Sigmoid colon (tissue), 7 donors: ENCODE measurements at places on chromosomes 5 and 9.
A peak's percentile ranks its signal among the peaks of the same experiment; 100 is the strongest.

- no peak for DNase-seq
Observed at GRCh38 chr9:118637681-118638080, 731.6 kb downstream of the BRINP1 start.

- no peak for DNase-seq
Observed at GRCh38 chr5:82723168-82723567, 354.0 kb downstream of the TMEM167A start.

- no peak for DNase-seq
Observed at GRCh38 chr5:117945258-117945657, 1043.1 kb downstream of the DTWD2 start.

GRCh38 chr5:169494941-169495548 lies 88.5 kb upstream of the SPDL1 start:
- peak; percentile 66 for DNase-seq

DNA sequence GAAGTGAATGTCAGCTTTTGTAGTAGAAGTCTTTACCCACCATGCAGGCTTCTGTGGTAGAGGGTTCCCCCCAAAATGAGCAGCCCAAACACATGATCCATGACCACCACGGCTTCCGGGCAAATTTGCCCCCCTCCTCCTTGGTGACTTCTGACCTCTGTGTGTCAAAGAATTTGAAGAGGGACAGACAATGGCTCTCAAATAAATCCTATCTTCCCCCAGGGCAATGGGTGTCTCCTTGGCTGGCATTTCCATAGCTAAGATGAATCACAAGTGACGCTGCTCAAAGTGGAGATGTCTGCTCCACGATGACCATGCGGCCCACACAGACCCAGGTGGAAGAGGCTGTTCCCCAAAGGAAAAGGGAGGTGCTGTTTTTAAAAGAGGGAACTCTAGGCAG lies 30.2 kb upstream of the BOD1 start:
- no peak for DNase-seq

- no peak for DNase-seq
Observed at GRCh38 chr9:120965344-120966012, 38.9 kb upstream of the TRAF1 start.

- peak; percentile 1 for DNase-seq
Observed at GRCh38 chr5:172499287-172499686, 45.0 kb upstream of the SH3PXD2B start.

DNA sequence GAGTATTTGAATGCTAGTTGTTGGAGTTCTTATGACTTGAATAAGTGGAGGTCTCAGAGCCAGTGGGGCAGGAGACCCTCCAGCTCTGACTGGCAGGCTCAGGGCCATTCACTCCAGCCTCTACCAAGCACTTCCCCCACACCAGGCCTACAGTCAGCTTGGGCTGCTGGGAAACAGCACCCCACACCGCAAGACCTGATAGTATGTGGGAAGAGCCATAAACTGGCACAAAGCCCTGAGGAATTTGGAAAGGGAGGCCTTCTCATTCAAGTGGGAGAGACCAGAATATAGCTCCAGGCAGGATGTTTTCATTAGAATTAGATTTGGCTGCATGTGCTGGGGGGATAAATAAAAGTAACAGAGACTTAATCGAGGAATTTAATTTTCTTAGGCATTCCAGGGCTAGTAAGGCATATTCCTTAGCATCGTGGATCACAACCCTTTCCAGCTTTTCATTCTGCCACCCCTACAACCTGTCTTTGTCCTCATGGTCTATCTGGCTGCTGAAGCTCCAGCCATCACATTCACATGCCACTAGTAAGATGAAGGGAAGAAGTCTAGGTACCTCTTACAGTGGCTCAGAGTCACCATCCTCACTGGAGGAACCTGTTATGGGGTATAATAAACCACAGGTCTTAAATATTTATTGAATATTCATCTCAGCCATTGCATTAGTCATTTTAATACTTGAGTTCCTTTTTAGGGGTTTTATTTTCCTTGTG lies 47.5 kb downstream of the TMOD1 start:
- DNase-seq: no peak

GRCh38 chr5:8209500-8209899 lies 340.6 kb downstream of the MTRR start:
- DNase-seq: no peak

GRCh38 chr9:107138261-107138992 lies 144.7 kb upstream of the RAD23B start:
- no peak for DNase-seq

DNA sequence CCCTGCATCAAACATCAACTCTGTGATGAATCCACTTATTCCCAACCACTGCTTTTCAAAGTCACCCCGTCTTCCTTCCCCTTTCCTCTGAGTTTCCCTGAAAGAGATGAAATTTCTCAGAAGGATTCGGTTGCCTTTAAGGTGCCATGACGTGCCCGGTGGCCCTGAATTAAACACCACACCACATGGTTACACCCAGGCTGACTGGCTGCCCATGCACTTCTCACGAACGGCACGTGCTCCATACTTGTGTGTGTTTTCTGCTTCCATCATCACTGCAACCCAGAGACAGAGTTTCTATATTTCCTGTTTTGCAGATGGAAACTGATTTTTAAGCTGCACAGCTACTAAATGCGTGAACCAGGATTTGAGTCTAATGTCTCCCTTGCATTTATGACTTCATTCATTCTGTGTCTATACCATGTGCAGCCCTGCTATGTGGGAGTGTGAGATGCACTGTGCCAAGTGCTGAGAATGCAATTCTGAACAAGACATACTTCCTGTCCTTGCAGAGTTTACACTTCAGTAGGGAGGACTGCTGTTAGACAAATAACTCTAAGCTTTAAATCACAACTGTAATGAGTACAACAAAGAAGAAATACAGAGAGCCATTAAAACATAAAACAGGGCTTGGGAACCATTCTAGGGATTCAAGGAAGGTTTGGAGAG lies 162.9 kb downstream of the NXNL2 start:
- DNase-seq: no peak

DNA sequence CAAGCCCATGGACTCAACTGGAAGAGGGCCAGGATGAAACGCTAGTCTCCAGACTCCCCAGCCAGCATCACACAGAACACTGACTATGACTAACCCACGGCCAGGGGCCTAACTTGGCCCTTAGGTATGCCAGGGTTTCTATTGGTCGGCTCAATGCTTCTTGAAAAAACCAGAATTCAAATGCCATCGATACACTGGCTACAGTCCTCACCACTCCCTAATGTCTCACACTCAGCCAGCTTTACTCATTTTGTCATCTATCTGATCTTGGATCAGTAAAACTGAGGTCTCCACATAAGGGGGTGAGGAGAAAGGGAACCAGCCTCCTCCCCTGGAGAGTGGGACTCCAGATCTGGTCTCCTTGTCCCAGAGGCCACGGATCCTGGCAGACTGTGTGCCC lies 59.5 kb upstream of the FUBP3 start:
- no peak for DNase-seq

DNA sequence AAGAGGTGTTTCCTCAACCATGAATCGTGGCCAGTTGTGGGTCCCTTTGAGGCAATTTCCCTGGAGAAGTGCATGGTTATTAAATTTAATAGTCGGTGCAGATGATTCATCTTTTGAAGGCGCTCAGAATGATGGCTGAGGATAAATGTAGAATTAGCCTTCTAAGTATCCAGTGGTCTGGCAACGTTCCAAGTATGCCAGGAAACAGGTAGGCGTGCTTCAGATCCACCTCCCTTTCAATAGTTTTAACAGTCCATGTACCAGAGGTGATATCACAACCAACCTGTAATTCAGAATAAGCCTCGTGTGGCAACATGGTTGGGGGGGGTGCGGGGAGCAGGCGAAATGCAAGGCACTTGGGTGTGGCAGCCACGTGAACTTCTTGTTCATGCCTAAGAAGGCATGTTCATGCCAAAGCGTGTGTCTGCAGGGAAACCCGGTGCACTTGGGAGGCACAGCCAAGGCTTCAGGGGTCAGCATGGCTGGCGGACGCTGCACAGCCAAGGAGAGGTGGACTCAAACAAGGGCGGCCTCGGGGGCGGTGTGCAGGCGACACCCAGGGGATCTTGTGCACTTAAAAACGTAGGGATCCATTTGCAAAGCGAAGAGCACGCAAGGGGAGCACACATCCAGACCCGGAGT lies 5.2 kb upstream of the NKD2 start:
- peak; percentile 63 for DNase-seq

GRCh38 chr9:79774356-79774755 lies 202.6 kb downstream of the TLE4 start:
- DNase-seq: no peak

- DNase-seq: no peak
Observed at GRCh38 chr5:82018462-82018861, 46.6 kb downstream of the ATG10 start.

GRCh38 chr5:78699552-78700153 lies 51.1 kb upstream of the LHFPL2 start:
- no peak for DNase-seq

DNA sequence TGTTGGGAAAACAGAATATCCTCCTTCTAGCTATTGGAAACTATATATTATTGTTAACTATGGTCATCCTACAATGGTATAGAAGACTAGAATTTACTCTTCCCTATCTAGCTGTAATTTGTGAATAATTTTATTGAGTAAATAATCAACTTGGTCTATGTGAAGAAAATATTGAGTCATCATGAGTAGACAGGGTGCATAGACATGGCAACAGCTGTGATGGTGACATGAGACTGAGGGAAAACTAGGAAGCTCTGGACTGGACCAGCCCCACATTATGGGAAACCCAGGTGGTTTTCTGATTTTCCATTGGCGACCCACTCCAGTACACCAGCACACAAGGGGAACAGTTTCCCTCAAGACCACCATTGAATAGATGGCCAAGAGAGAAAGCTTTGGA lies 95.0 kb downstream of the APBA1 start:
- DNase-seq: no peak

- DNase-seq: no peak
Observed at GRCh38 chr9:120911295-120911837, 15.2 kb downstream of the TRAF1 start.

DNA sequence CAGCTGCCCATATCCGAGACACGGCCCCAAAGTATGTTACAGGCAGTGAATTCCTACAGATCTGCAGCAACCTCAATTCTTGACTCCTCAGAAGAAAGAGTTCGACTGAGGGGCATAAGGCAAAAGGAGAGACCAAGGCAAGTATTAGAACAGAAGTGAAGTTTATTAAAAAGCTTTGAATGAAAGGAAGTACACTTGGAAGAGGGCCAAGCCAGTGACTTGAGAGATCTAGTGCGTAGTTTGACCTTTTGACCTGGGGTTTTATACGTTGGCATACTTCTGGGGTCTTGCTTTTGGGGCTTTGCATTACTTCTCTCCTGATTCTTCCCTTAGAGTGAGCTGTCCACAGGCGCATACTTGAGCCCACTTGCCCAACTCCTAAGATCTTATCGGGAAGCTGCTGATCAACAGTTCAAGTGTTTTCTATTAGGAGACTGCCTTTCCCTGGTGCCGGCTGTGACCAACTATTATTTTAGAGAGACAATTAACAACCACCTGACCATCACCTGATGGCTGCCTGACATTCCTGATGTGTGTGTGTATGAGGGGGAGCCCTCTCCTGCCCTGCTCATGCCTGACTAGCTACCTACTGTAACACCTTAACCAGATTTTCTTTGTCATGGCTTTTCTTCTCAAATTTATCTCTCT lies 1.5 kb upstream of the DEPDC1B start:
- no peak for DNase-seq

- no peak for DNase-seq
Observed at GRCh38 chr9:2639786-2640185, 18.2 kb downstream of the VLDLR start.

DNA sequence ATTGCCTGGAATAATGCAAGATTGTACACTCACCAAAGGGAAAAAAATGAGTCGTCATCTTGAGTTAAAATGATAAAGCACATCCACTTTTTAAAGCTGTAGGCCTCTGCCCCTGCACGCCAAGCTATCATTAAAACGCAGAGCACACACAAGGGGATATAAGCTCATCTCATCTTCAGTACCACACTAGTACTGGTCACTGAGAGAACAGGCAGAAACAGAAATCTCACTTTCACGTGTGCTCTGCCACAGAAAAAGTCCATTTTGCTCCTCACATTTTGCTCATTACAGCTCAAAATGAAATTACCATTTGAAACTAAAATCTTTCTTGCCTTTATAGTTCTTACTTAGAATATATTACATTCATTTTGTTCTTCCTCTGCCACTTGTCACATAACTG lies 99.2 kb upstream of the SLC30A5 start:
- DNase-seq: no peak

GRCh38 chr5:54695198-54695966 lies 177.8 kb downstream of the SNX18 start:
- no peak for DNase-seq

DNA sequence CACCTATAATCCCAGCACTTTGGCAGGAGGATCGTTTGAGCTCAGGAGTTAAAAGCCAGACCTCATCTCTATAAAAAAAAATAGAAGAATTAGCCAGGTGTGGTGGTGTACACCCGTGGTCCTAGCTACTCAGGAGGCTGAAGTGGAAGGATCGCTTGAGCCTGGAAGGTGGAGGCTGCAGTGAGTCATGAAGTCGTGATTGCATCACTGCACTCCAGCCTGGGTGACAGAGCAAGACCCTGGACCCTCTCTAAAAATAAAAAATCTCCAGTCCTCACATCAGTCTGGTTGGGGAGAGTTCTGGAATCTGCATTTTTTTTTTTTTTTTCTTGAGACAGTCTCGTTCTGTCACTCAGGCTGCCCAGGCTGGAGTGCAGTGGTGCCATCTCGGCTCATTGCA lies 9.3 kb downstream of the FPGS start:
- DNase-seq: no peak

DNA sequence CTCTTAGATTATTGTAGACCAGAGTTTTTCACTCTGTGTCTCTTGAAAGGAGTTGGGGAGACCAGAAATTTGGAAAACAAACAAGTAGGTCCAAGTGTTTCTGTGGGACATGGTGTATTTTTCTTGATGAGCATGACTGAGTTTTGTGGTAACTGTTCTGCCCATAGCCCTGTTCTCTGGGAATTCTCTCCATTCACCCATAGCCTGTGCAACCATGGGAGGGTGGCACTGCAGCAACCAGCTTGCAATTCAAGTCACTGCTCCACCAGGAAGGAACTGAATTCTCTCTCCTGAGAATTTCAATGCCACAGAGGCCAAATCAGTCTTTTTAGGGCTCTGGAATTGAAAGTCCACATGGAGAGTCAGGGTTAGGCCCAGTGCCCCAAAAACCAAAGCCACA lies 475.3 kb upstream of the TRPC7 start:
- no peak for DNase-seq

GRCh38 chr5:149838881-149839739 lies 105.5 kb downstream of the PDE6A start:
- no peak for DNase-seq

GRCh38 chr9:84238652-84239051 lies 101.9 kb downstream of the SLC28A3 start:
- DNase-seq: no peak

DNA sequence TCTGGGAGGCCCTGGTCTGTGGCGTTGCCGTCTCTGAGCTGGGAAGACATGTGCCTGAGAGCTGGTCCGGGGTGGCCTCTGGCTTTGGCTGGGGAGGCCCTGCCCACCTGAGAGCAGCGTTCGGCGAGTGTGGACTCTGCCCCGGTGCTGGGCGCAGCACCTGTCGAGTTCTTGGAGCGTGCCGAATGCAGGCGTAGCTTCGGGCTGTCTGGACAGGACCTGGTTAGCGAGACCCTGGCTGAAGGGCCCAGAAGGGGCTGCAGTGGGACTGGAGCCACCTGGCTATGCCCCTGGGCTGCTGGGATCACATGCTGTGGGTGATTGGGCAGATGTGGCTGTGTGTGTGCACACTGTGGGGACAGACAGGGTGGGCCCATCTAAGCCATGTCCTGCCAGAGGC lies 56.5 kb downstream of the RXRA start:
- no peak for DNase-seq

- peak; percentile 85 for DNase-seq
Observed at GRCh38 chr5:159915904-159916840, at the start of gene ADRA1B. Gene ADRA1B (plus strand): TSS chr5:159916482. CDS start chr5:159916906, 424 bp downstream.
